ENCODE measurements at places on chromosomes 16 and 17. TPM values are rescaled to one million over a fixed set of nuclear protein-coding genes. Genes with fewer than 3 reads are reported as not detected.

The C16orf46 gene
- total RNA-seq: 0.25 TPM

The EPN3 gene
- total RNA-seq: not detected

The CCL4 gene
- not detected for total RNA-seq

The PSMC5 gene
- total RNA-seq: 54.9 TPM

The EMC8 gene
- total RNA-seq: 24.2 TPM

The SLFN11 gene
- total RNA-seq: 141 TPM

The CCDC154 gene
- total RNA-seq: 0.22 TPM

The TPSD1 gene
- total RNA-seq: not detected

The SEZ6L2 gene
- total RNA-seq: 2.1 TPM

The TSPAN10 gene
- 1.3 TPM for total RNA-seq

The POLR2C gene
- 90.2 TPM for total RNA-seq

The RTN4RL1 gene
- 0.11 TPM for total RNA-seq

The CCL4L2 gene
- not detected for total RNA-seq

The TMEM92 gene
- not detected for total RNA-seq

The CD300LB gene
- total RNA-seq: not detected

The KRT27 gene
- not detected for total RNA-seq

The NPW gene
- 0.33 TPM for total RNA-seq

The SERPINF2 gene
- under 0.01 TPM for total RNA-seq

The CBX2 gene
- total RNA-seq: 2.3 TPM

The DHRS7C gene
- total RNA-seq: not detected

The RAB26 gene
- total RNA-seq: 1.1 TPM
